ENCODE measurements at places on chromosomes 1 and 21. TPM values are rescaled to one million over a fixed set of nuclear protein-coding genes. Genes with fewer than 3 reads are reported as not detected.

Gene TNNI3K
- 1.1 TPM for total RNA-seq

Gene PER3
- total RNA-seq: 4.9 TPM

Gene LDLRAD1
- total RNA-seq: not detected

Gene OLIG2
- total RNA-seq: not detected

Gene CNKSR1
- total RNA-seq: not detected

Gene ARHGEF16
- under 0.01 TPM for total RNA-seq

Gene RNU1-4
- 4,050 TPM for total RNA-seq

Gene RWDD3
- 12.2 TPM for total RNA-seq

Gene NBPF11
- total RNA-seq: 5.0 TPM

Gene PLPPR4
- total RNA-seq: 0.43 TPM

Gene PTCH2
- total RNA-seq: under 0.01 TPM

Gene CTSE
- total RNA-seq: not detected

Gene FAM72D
- total RNA-seq: 0.37 TPM

Gene LIN28A
- total RNA-seq: not detected

Gene GPX7
- 43.0 TPM for total RNA-seq

Gene CAMTA1
- 44.8 TPM for total RNA-seq

Gene OR14K1
- not detected for total RNA-seq

Gene CRYZ
- total RNA-seq: 19.5 TPM

Gene RCSD1
- total RNA-seq: not detected

Gene PRAMEF5
- not detected for total RNA-seq

Gene UBE2U
- total RNA-seq: not detected

Gene IBA57
- 2.1 TPM for total RNA-seq
